ENCODE measurements at places on chromosomes 4 and X.

DNA sequence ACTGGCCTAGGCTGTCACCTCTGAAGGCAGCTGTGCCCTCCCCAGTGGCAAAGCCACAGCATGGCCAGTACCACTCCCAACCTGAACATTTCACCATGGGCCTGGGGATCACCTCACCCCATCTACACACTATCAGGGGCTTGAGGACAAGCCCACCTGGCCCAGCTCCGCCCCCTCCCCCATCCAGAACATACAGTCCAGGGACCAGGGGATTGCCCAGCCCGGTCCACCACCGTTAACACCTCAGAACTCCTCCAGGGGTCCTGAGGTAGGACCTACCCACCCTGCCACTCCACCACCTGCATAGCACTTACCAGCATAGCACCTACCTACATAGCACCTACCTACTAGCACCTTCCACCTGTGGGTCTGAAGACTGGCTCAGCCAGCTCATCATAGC, 179.8 kb downstream of the EDA start:
- DNase-seq: no peak

DNA sequence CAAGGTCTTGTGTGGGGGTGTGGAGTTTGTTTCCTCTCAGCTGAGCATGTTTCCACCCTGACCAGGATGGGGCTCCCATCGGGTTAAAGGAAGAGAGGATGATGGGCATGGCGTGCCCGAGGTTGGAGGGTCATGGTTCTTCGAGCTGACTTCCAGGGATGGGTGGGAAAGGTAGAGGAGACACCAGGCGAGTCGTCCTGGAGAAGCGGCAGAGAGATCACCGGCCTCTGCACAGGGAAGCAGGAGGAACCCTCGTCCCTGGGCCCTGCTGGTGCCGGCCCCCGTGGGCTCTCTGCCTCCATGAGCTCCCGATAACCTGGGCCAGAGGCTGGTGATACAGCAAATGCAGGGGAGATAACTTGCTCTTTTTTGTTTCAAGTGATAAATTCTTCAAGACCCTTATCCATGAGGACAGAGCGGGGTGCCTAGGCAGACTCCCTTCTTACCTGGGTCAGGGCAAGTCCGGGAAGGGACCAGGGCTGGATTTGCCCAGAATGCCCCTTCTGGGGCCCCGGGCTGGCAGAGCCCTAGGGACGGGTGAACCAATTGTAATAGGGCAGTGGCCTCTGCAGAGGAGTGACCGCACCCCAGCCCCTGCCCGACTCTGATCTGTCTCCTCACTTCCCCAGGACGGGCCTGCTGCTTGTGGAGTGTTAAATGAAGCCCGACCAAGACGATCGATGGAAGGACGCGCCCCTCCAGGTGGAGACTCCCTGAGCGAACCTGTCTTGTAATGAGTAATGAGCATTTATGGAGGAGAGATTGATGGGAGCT, 63.0 kb downstream of the CPZ start:
- DNase-seq: no peak

- no peak for DNase-seq
These were observed 42.8 kb downstream of the OSTC start for GRCh38 chr4:108693211-108693610.

DNA sequence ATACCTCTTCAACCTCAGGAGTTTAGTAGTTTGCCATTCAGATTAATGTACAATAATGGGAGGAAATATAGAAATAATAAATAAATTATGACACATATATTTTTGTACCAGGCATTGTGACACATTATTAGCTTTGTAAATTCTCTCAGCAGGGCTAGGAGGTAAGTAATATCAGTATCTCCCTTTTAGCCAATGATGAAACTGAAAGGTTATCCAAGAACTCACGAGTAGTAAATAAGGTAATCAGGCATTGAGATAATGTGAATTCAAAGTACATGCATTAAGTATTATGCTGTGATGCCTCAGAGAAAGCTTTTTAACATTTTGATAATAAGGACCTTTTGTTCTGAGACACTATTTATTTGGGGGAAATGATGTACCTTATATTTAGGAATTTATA, 5.3 kb upstream of the ARAP2 start:
- no peak for DNase-seq

DNA sequence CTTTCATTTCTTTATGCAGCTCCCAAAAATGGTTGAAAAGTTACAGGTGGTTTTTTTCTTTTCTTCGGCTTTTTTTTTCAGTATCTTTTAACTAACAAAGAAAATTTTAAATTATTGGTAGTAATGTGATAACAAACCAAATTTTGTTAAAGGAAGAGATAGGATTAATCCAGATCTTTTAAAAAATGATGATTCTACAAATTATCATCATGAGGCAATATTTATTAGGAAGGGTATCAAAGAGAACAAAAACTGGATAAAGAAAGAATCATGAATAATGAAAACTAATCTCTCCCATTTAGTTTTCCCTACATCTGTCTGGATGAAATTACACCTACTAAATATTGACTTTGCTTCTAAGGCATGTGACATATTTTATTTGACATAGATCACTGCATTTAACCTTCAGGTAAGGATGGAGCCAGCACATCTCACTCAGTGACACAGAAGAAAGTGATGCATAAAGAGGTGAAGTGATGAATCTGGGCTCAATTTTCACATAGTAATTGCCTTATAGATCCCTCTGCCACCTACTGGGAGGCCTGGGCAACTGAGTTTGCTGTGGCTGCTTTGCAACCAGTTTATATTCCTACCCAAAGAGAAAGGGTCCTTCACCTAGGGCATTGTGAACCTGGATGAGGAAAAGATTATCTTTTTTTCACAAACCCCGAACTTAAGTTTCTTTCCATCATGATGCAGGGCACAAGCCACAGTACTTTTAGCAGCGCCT, 155.6 kb downstream of the HNRNPD start:
- DNase-seq: no peak

Data from activated naive CD4-positive, alpha-beta T cell (primary cell).